NCI-H82 (cell line): ENCODE measurements at places on chromosomes 7 and 10.
A peak's percentile ranks its signal among the peaks of the same experiment; 100 is the strongest.

DNA sequence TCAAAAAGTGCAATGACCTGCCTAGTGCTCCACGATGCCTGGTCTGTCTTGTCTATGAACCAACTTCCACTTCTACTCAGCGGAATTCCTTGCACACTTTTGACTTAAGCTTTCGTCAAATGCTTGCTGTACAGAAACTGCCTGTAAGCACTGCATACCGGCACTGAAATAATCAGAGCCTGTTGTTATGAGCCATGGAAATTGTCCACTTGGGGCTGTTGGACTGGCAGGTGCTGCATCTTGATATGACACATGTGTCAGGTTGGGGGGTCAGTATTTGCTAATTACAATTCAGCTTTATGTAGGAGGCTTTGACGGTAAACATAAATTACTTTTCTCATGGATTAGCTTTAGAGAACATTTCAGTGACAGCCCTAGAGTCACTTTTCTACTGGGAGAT is 32.0 kb upstream of the KLF6 start:
- no peak for DNase-seq

- DNase-seq: no peak
Observed at GRCh38 chr7:36653663-36654355, 70.5 kb downstream of the AOAH start.

- no peak for DNase-seq
Observed at GRCh38 chr10:46526682-46527038, 29.8 kb downstream of the GPRIN2 start.

GRCh38 chr10:48768926-48769325 is 84.3 kb downstream of the WDFY4 start:
- DNase-seq: no peak

- DNase-seq: peak; percentile 57
Observed at GRCh38 chr7:73526896-73527821, 5.1 kb upstream of the BAZ1B start.

GRCh38 chr10:51035344-51035743 is 38.9 kb upstream of the PRKG1 start:
- no peak for DNase-seq

- DNase-seq: no peak
Observed at GRCh38 chr7:5683280-5683670, 98.2 kb downstream of the RNF216 start.

DNA sequence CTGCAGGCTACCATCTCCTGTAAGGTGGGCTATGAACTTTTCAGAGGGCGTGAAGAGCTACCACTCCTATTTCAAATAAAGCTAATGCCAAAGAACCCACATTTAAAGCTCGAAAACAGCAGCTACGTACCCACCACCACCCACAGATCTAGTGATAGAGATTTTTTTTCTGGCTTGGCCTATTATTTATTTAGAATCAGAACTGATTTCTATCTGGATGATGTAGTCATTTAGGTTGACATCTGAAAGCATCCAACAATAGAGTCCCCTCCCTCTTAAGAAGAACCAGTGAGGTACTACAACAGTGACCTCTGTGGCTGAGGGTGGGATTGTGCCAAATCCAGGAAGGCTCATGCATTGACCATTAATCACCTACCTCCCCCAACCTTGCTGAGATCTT is 113.8 kb upstream of the ADO start:
- peak; percentile 0 for DNase-seq

DNA sequence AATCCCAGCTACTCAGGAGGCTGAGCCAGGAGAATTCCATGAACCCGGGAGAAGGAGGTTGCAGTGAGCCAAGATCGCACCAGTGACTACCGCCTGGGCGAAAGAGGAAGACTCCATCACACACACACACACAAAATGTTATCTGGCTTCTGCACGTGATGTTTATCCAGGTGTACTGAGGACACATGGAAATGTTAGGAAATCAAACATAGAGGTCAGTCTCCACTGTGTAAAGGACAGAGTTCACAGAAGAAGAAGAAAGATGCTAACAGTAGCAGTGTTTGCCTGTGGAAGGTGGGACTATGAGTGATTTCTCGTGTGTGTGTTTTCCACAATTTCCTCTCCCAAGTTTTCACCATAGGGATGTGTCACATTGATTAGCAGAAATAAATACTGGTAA is 256.9 kb downstream of the ELMO1 start:
- no peak for DNase-seq

DNA sequence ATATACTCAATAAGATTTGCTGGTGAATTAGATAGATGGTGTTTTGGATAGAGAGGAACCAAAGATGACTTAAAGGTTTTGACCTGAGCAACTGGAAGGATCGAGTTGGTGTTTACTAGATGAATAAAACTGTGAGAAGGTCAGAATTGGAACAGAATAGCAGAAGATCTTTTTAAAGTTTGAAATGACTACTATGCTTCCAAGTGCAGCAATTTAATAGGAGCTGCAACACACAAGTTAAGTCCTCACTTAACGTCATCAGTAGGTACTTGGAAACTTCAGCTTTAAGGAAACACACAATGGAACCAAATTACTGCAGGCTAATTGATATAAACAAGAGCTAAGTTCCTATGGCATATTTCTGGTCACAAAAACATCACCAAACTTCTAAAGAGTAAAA is 86.5 kb downstream of the RTKN2 start:
- no peak for DNase-seq

- no peak for DNase-seq
Observed at GRCh38 chr7:27248911-27249723, 6.5 kb downstream of the EVX1 start.

GRCh38 chr10:87816163-87816897 is 1.7 kb downstream of the ATAD1 start:
- no peak for DNase-seq

- no peak for DNase-seq
Observed at GRCh38 chr7:129188892-129189660, 643 bp downstream of the SMO start.

GRCh38 chr7:3301831-3302618 is 973 bp downstream of the SDK1 start:
- peak; percentile 23 for DNase-seq

DNA sequence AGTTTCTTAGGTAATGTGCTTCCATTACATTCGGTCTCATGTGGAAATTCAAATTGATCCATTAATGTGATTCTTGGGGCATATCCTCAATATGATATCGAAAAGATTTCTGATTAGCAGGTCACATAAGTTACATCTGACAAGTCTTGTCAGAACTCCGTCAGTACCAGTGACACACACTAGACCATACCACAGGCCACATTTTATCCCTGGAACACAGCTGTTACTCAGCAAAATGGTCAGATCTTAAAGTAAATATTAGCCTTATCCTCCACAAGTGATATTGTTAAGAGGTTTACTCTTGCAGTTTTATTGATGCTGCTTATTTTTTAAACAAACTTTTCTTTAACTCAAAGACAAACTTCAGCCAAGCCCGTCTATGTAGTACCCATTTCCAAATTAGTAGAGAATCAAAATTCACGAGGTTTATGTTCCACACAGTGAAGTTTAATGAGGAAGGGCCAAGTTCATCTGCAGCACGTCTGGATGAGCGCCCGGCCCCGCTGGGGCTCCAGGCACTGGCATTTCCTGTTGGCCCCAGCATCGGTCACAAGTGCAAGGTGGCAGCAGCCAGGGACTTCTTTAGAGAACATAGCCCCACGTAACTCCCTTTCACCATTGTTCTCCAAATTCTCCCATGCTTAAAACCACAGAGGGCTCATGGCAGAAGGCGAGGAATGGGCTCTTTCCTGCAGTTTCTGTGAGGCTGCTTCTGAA is 132.2 kb downstream of the VIPR2 start:
- DNase-seq: no peak

GRCh38 chr10:105843786-105844185 is 1202.7 kb downstream of the SORCS3 start:
- DNase-seq: no peak

- peak; percentile 42 for DNase-seq
Observed at GRCh38 chr7:2030475-2031450, 202.0 kb downstream of the MAD1L1 start.

DNA sequence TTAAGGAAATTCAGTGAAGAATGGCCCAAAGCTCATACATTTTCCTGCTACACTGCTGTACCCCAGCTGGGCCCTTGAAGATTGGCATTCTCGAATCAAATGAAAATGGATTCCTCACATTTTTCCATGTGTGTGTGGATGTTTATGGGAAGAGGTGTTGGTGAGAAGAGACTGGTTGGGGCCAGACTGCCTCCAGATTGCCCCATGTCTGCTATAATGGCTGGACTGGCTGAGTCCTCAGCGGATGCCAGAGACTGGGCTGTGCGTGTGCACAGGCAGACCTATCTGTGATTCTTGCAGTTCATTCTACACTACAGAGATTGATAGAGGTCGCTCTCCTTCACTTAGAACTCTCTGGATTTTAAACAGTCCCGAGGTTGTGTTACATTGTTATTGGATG is 183.6 kb upstream of the GDF10 start:
- DNase-seq: no peak

DNA sequence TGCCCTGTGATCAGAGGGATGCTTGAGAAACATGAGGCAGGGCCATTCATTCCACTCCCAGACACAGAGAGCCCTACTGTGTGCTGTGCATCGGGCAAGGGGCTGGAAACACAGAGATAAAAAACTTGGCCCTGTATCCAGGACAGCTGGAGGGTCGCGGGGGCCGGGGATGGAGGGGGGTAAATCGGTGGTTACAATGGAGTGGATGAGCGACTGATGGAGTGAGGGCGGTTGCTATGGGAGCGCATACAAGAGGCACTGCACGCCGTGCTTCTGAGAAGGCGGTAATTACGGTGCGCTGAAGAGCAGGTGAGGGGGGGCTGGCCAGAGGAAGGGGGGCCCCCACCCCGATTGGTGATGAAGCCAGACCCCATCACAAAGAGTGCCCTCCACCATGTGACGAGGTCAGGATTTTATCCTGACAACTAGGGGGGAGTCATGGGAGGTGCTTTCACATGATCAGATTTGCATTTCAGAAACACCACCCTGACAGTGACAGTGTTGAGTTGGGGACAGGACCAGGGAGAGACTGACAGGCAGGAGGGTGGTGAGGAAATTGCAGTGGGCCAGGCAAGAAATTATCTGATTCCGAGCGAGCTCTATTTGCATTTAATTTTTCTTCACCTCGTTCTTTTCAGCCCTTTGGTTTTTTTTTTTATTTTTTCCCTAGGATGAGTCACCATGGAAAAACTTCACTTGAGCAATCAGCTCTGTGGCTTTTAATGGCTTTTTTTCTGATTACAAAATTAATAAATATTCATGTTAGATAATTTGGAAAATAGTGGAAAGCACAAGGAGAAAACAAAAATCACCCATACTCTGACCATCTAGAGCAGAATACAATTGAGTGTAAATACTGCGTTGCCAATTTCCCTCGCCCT is 7.8 kb downstream of the CPA5 start:
- no peak for DNase-seq
